ENCODE measurements at places on chromosomes 5 and 9. TPM values are rescaled to one million over a fixed set of nuclear protein-coding genes. Genes with fewer than 3 reads are reported as not detected.

The NUTM2G gene
- not detected for total RNA-seq

DNA sequence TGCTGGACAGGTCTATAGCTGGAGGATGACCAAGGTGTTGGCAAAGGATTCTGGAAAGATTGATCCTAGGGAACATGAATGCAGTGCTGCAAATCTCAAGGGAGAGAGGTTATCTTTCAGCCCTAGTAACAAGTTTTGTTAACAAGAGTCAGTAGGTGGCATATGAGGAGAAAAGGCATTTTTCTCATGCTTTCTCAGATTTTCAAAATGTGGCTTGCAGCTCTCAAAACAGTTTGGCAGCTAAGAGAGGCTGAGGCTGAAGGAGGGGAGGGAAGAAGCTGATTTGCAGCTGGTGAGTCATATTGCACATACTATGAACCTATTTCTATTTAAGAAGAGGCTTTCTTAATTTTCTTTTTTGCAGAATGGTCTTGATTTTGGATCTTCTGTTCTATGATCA lies 64.3 kb upstream of the PCA3 start:
- DNase-seq, result no peak

DNA sequence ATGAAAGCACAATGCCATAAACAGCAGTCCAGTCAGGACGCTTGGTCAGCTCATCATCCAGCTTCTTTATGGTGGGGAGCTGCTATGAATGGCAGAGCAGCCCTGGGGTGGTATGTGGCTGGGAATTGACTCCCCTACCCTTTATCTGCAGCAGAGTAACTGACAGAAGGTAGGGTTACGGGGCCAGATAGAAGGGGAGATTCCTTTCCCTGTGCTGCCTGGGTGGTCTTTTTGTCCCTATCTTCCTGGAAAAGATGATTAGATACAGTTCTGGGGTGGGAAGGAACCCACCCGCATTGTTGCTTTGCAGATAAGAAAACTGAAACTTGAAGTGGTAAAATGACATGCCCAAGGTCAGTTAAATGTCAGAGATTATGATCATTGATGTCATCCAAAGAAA lies 405.5 kb downstream of the ARHGEF28 start:
- no peak for DNase-seq

GRCh38 chr5:95746722-95747679 lies 15.9 kb downstream of the RHOBTB3 start:
- DNase-seq, result no peak

DNA sequence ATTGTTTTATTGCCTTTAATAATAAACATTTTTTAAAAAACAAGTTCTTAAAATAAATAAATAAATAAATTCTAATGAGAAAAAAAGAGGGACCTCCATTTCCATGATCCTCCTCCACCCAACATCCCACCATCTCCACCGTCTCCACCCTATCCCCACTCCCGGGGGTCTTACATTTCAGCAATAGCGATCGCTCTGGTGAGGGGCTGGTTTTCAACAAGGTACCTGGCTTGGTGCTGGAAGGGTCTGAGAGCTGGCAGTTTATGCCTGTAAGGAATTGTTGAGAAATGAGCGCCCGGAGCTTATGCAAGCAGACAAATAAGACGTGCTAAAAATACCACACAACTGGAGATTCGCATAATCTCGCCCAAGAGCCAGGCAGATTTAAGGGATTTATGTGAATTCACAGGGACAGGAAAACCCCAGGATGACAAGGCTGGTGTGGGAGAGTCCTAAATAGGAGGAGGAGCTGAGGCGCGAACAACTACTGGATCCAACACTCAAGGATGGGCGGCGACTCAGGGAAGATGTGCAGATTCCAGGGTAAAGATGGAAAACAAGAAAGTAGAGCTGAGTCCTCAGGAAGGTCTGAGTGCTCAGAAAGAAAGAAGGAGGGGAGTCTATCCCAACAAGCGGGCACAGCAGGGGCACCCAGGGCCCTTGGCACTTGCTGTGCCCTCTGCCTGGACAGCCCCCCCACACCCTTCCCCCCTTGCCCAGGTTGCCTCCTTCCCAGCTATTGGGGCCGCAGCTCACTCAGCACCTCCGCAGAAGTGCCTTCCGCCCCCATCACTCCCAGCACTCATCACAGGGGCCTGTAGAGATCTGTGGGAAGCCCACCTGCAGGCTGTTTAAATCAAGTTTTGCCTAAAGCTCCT lies 27.0 kb downstream of the TRIM14 start:
- no peak for DNase-seq

GRCh38 chr9:127102176-127102575 lies 20.3 kb downstream of the ANGPTL2 start:
- no peak for DNase-seq

The CDKN2B gene
- 9.6 TPM for total RNA-seq

DNA sequence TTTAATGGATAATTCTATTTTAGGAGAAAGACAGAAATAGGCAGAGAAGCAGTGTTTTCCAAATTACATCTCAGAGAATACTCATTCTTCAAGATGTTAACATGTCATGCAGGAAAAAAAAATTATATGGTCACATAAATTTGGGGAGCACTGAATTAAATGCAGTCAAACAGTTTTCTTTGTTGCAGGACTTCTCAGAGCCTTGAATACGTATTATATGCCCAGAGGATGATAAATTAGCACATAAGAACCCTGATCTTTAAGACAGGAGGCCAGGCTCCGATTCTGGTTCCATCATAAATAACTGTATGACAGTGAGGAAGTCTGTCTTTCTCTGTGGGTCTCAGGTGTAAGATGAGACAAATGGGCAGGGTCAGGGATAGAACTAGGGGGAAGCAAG lies 41.4 kb downstream of the FAT2 start:
- DNase-seq, result no peak

The TICAM2 gene
- total RNA-seq, result 0.52 TPM

DNA sequence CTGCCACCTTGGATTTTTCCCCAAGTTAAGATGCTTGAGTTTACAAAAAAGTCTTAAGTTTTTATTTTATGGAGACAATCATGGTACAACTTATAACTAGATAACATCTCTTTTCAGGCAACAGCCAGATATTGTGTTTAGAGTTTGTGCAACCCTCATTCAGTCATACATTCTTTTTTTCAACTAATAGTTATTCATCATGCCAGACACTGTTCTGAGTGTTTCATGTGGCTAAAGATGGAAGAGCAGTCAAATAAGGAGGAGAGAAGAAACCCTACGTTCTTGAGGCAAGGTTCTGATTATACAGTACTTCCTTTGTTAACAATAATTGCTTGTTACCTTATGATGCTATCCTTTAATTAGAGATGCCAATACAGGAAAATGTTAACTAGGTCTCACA lies 42.1 kb upstream of the ZNF462 start:
- no peak for DNase-seq

GRCh38 chr5:133534566-133534965 lies 77.8 kb downstream of the FSTL4 start:
- no peak for DNase-seq
